ENCODE measurements at places on chromosomes 2 and 18.

DNA sequence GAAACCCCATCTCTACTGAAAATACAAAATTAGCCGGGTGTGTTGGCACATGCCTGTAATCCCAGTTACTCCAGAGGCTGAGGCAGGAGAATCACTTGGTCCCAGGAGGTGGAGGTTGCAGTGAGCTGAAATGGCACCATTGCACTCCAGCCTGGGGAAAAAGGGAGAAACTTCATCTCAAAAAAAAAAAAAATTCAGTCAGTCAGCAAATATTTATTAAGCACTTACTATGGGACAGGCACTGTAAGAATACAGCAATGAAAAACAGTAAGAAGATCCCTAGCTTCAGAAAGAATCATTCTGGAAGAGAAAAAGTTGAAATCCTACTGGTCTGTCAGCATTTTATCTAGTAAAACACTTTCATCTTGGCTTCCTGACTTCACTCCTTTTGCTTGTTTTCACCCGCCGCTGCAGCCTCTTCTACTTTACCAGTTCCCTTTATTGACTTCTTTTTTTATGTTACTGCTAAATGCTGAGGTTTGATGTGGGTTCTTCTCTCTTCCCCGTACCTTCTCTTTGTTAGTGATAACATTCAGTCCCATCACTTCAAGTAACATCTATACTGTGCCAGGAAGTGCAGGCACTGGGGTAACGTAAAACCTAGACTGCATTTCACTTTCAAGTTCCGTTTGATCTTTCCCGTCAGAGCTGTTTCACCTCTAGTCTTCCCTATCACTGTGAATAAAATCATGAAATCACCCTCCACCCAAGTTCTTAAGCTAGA is 10.8 kb upstream of the TAF4B start:
- no peak for DNase-seq

- DNase-seq = peak; percentile 87
Measured at GRCh38 chr2:225041851-225042799, at the start of gene DOCK10. Gene DOCK10, minus strand, starts transcription at chr2:225042468. Its CDS starts 94 bp downstream, at chr2:225042374.

DNA sequence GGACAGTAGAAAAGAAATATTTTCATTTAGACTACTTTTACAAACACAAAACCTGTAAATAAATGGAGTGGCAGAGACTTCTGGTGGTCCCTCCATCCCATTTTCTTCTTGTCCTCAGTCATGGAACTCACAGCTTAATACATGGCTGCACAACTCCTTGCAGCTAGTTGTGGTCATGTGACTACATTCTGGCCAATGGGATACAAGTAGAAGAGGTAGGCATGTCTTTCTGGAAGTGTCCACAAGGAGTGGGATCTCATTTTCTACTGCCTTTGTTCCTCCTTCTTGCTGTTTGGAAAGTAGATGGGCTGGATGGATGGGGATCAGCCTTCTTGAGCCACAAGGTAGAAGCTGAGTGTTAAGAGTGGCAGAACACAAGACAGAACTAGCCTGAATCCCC is 555.8 kb downstream of the SATB2 start:
- DNase-seq = no peak

DNA sequence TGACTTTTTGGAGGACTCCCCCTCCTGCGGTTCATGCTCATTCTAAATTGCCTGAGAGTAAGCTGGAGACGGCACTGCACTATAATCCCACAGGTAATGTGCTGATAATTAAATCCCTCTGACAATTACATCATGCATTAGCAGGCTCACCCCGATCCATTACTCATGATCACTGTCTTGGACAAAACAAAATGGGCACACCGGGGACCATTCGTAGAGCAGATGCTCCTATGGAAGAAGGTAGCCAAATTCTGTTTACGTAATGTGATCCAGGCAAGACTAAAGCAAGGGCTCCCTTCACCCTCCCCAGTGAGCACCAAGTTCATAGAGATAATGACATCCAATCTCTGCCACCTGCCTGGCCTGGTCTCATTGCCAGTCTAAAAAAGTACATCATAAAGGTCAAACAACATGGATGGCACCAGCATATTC is 657.1 kb upstream of the SOX11 start:
- DNase-seq = no peak

DNA sequence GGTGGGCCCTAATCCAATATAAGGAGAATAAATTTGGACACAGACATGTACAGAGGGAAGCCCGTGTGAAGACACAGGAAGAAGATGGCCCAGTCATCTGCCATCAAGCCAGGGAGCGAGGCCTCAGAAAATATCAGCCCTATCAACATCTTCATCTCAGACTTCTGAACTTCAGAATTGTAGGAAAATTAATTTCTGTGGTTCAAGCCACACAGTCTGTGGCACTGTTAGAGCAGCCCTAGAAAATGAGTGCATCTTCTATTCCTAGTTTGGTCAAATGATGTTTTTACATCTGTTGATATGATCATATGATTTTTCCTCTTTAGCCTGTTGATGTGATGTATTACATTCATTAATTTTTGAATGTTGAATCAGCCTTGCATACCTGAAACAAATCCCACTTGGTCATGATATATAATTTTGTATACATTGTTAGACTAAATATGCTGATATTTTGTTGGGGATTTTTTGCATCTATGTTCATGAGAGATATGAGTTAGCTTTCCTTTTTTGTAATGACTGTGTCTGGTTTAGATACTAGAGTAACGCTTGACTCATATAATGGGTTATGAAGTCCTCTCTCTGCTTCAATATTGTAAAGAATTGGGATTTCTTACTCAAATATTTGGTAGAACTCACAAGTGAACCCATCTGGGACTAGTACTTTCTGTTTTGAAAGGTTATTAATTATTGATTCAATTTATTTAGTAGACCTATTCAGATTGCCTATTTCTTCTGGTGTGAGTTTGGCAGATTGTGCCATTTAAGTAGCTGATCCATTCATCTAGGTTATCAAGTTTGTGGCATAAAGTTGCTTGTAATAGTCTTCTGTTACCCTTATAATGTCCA is 451.4 kb downstream of the EIPR1 start:
- DNase-seq = no peak

All from AG20443 (cell line).